ENCODE measurements at places on chromosomes 4 and X. TPM values are rescaled to one million over a fixed set of nuclear protein-coding genes. Genes with fewer than 3 reads are reported as not detected.
A peak's percentile ranks its signal among the peaks of the same experiment; 100 is the strongest.

ETDB gene
- not detected for total RNA-seq

DNA sequence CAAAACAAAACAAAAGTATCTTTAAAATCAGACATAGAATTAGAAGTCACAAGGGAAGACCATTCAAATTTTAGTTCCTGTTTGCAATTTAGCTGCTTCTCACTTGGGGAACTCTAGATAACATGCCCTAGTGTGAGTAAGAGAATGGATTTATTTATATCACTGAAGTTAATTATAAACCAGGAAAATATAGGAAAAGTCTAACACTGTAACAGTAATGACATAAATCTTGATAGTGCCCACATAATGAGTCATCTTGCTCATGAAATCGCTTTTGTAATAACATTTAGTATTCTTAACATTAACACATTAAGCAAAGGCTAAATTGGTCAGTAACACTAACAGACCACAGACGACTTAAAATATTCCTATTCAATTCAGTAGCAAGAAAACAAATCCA is 710.7 kb downstream of the STPG2 start:
- DNase-seq = no peak
- no peak overlapping the region for H3K4me3 ChIP-seq
- H3K36me3 ChIP-seq = no peaks in the 10 kb centered on the region
- no peak overlapping the region for H3K27ac ChIP-seq
- H3K27me3 ChIP-seq = no peaks in the 10 kb centered on the region
- H3K4me1 ChIP-seq = no peaks in the 10 kb centered on the region

DNA sequence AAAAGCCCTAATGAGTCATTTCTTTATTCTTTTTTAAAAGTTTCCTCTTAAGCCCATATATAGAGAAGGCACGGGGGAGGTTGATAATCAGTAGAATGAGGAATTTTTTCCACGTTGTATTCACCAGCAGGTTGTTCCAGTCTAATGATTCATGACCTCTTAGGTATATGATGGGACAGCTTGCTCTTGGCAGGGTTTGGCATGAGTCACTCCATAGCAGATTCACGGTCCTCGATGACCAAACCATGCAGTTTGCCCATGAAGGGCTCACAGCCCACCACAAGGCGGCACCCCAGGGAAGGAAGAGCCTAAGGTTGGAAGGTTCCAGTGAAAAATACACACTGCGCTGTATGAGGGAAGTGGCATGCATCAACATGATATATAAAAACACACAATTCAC is 623.8 kb upstream of the DIPK2B start:
- H3K4me3 ChIP-seq = no peak overlapping the region
- H3K27me3 ChIP-seq = no peaks in the 10 kb centered on the region
- H3K27ac ChIP-seq = no peak overlapping the region
- no peaks in the 10 kb centered on the region for H3K4me1 ChIP-seq

DNA sequence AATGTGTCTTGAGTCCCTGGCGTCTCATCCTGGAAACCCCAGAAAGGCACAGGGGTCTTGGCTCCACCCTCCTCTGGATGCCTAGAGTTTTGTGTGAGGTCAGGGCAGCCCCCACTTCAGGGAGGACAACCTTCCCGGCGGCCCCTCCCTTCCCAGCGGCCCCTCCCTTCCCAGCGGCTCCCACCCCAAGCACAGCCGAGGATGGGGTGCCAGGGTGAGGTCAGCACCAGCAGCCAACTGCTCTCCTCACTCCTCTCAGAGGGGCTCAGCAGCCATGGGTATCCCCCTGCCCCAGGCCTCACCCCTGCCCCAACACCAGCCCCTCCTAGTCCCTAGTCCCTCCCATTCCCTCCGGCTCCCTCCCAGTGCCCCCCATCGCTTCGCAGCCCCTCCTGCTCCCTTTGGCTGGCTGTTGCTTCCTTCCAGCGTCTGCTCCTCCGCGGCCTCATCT is 17.4 kb downstream of the DGKQ start:
- no peak for DNase-seq
- H3K27me3 ChIP-seq = no peaks in the 10 kb centered on the region
- H3K4me3 ChIP-seq = no peak overlapping the region
- no peaks in the 10 kb centered on the region for H3K36me3 ChIP-seq
- H3K27ac ChIP-seq = no peak overlapping the region

GRCh38 chrX:128929271-128930057 is 593.8 kb downstream of the SMARCA1 start:
- DNase-seq = no peak
- no peak overlapping the region for H3K4me3 ChIP-seq
- H3K27me3 ChIP-seq = no peaks in the 10 kb centered on the region
- no peaks in the 10 kb centered on the region for H3K36me3 ChIP-seq

- H3K27me3 ChIP-seq = no peaks in the 10 kb centered on the region
- H3K4me1 ChIP-seq = no peaks in the 10 kb centered on the region
- H3K4me3 ChIP-seq = no peak overlapping the region
- no peak for DNase-seq
- no peak overlapping the region for H3K27ac ChIP-seq
Observed at GRCh38 chr4:189771696-189772361, 168.8 kb upstream of the FRG1 start.

DNA sequence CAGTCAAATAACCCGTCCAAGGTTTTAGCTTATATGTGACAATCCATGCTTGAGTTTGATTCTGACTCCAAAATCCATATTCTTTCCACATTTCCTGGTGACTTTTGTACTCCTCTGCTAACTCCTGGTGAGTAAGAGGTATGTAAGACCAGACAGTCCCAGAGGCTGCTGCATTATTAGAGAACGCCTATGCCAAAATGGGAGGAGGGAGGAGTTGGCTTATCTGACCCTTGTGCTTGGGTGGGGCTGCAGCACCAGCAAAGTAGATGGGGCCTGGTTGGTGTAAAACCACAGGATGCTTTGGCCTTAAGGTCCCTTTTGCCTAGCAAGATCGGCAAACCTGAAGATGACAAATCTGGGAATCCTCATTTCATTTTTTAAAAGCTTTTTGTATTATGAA is 9.1 kb upstream of the RNF212 start:
- H3K4me3 ChIP-seq = no peak overlapping the region
- H3K36me3 ChIP-seq = no peaks in the 10 kb centered on the region
- no peak for DNase-seq
- H3K27me3 ChIP-seq = no peaks in the 10 kb centered on the region
- no peak overlapping the region for H3K27ac ChIP-seq
- no peaks in the 10 kb centered on the region for H3K4me1 ChIP-seq

GRCh38 chrX:154827194-154828015 is 7.1 kb downstream of the SMIM9 start:
- H3K4me3 ChIP-seq = no peak overlapping the region
- H3K27me3 ChIP-seq = no peaks in the 10 kb centered on the region
- peak; percentile 52 for DNase-seq
- peaks cover 9% of the 10 kb centered on the region for H3K4me1 ChIP-seq
- no peaks in the 10 kb centered on the region for H3K36me3 ChIP-seq

GRCh38 chrX:138298268-138298667 is 413.2 kb downstream of the FGF13 start:
- no peak overlapping the region for H3K4me3 ChIP-seq
- H3K36me3 ChIP-seq = no peaks in the 10 kb centered on the region
- no peaks in the 10 kb centered on the region for H3K4me1 ChIP-seq
- DNase-seq = no peak

BEND4 gene
- total RNA-seq = 0.08 TPM

ZFYVE28 gene
- 31.4 TPM for total RNA-seq

GRCh38 chr4:103400405-103400804 is 202.3 kb upstream of the CENPE start:
- H3K4me3 ChIP-seq = no peak overlapping the region
- no peaks in the 10 kb centered on the region for H3K4me1 ChIP-seq
- no peak for DNase-seq
- H3K27me3 ChIP-seq = no peaks in the 10 kb centered on the region

IL2 gene
- 0.67 TPM for total RNA-seq

GRCh38 chr4:155603360-155603891 is 63.2 kb upstream of the GUCY1A1 start:
- H3K4me3 ChIP-seq = no peak overlapping the region
- H3K27me3 ChIP-seq = no peaks in the 10 kb centered on the region
- no peak for DNase-seq
- H3K27ac ChIP-seq = no peak overlapping the region
- H3K36me3 ChIP-seq = no peaks in the 10 kb centered on the region
- H3K4me1 ChIP-seq = no peaks in the 10 kb centered on the region

HMGB3 gene
- total RNA-seq = 1.7 TPM

- DNase-seq = no peak
- peak overlapping the region; percentile 94 for H3K27ac ChIP-seq
- no peaks in the 10 kb centered on the region for H3K36me3 ChIP-seq
- peaks cover 44% of the 10 kb centered on the region for H3K4me1 ChIP-seq
Observed at GRCh38 chr4:73259571-73260090, 1.0 kb upstream of the ANKRD17 start.

DNA sequence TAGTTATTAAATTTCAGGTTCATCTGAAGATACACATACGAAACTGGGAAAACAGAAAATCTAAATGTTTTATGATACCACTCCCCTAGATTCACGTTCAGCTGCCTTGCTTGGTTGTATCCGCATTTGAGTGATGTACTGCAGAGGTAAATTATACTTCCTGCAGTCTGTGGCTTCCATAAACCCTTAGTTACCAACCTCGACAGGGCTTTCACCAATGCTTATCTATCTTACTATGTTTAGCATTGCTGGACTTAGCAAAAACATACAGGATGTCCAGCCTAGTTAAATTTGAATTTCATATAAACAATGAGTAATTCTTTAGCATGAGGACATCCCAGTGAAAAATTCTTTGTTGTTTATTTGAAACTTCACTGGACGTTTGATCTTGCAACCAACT is 108.8 kb downstream of the TMA16 start:
- no peak overlapping the region for H3K27ac ChIP-seq
- no peaks in the 10 kb centered on the region for H3K4me1 ChIP-seq
- no peaks in the 10 kb centered on the region for H3K27me3 ChIP-seq
- DNase-seq = no peak

DNA sequence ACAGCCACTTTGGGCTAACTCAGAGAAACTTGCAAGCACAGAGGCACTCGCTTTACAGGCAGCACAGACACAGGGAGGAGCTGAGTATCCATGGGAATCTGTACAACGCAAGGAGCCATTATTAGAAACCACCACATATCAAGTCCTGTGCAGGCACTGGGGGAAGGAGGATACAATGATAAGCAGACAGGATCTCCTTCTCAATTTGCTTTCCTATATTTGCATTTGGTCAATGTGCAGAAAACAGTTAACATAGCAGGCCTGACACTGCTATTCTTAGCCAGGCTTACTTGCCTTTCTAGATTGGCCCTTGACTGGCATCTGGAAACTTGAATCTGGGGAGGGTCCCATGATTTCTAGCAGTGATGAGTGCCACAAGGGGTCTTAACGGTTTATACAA is 65.8 kb downstream of the TEC start:
- DNase-seq = no peak
- no peak overlapping the region for H3K4me3 ChIP-seq
- H3K36me3 ChIP-seq = no peaks in the 10 kb centered on the region

DNA sequence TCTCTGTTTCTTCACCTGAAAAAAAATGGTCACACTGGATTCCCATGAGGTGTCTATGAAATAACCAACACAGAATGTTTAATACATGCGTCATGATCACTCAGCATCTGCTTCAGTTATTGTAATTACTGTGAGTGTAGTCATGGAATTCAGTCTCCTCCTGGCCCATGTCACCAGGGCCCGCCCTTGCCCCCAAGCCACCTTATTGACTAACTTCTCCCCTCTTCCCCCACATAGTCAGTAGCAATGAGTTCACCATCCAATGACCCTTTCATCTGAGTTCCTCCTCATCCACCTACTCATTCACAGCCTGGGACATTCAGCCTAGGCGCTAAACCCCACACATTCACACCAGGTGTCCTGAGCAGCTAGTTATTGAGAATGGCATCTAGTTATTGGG is 15.6 kb downstream of the PNMA6F start:
- DNase-seq = no peak
- H3K27ac ChIP-seq = no peak overlapping the region
- H3K27me3 ChIP-seq = no peaks in the 10 kb centered on the region
- H3K36me3 ChIP-seq = no peaks in the 10 kb centered on the region
- H3K4me1 ChIP-seq = no peaks in the 10 kb centered on the region

GRCh38 chrX:110036162-110037033 is 33.5 kb downstream of the TMEM164 start:
- no peak overlapping the region for H3K27ac ChIP-seq
- H3K36me3 ChIP-seq = no peaks in the 10 kb centered on the region
- no peak for DNase-seq
- no peak overlapping the region for H3K4me3 ChIP-seq

DNA sequence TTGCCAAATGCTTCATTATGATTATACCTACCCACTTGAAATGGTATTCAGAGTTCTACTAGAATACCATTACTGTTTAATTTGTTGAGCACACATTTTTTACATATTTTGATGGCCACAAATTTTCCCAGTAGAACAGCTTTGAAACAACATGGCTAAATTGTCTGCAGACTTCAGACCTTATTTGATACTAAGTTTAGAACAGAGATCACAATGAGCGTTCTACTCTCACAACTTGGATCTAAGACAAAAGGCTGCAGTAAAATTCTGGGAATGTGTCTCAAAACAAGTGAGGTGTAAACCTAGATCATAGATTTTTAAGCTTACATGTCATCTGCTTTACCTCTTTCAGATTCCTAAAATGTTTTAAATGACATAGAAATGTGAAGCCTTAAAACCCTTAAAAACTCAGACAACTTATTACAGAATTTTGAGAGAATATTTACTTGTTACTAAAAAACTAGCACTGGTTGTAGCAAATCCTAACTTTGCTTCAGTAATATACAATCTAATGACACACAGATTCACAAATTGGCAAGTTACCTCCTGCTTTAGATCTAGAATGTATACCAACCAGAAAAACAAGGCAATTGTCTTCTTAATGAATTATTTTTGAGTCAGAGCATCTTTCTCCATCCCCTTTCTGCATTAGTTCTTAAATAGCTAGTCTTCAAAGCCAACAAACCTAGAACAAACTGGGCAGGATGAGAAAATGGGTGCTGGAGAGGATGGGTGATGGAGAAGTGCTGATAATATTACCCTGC is 243.3 kb downstream of the SLC7A11 start:
- H3K36me3 ChIP-seq = no peaks in the 10 kb centered on the region
- H3K27me3 ChIP-seq = no peaks in the 10 kb centered on the region
- no peaks in the 10 kb centered on the region for H3K4me1 ChIP-seq
- H3K27ac ChIP-seq = no peak overlapping the region

DNA sequence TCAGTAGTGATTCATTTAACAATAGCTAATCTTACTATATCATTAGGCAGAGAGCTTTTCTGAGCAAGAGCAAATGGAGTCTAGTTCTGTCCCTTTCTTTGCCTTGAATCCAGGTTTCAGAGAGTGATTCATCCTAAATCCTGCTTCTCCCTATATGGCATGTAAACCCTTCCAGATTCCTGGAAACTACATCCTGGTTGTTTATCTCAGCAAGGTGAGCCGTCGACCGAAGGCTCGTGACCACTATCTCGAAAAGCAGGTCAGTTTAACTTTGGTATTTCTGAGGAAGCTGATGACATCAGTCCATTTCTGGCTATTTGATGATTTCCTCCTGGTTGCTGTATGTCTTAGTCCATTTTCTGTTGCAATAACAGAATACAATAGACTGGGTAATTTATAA is 40.7 kb upstream of the ERVMER34-1 start:
- H3K4me1 ChIP-seq = no peaks in the 10 kb centered on the region
- H3K27ac ChIP-seq = no peak overlapping the region
- no peak overlapping the region for H3K4me3 ChIP-seq
- H3K36me3 ChIP-seq = no peaks in the 10 kb centered on the region
- H3K27me3 ChIP-seq = no peaks in the 10 kb centered on the region
- DNase-seq = no peak

- no peak for DNase-seq
- peaks cover 4% of the 10 kb centered on the region for H3K36me3 ChIP-seq
- no peak overlapping the region for H3K4me3 ChIP-seq
- H3K4me1 ChIP-seq = no peaks in the 10 kb centered on the region
Observed at GRCh38 chr4:165077034-165077578, 23.4 kb downstream of the TRIM75 start.
